ENCODE measurements at places on chromosomes 7 and 10.

GRCh38 chr7:132739271-132739955 is 163.1 kb upstream of the PLXNA4 start:
- DNase-seq: no peak

DNA sequence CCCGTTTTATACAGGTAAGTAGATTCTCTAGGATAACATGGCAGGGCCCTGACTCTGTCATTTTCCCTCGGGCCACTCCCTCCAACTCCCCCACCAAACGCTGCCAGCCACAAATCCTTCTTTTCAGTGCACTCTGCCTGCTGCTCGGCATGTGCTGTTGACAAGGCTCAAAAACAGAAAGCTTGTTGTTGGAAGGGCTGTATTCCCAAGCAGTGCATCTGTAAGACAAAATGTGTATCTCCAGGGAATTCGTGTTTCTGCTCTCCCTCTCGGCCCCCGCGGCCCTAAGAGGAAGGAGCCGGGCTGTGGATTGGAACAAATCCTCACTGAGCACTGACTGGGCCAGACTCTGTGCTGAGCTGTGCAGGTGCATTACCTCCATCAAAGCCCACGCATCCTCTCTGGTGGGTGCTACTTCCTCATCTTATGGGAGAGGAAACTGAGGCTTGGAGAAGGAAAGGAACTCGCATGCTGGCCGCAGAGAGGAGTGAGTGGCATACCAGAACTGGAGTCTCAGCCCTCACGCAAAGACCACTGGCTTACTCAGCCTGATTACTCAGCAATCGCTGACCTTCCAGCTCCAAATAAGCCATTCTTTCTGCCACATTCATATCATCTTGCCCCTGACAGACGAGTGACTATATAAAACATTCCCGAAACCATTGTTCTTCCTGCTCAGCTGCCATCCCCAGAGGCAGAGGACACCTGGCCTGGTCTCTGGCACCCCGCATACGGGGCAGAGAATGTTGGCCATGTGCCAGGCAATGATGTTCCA is 33.5 kb upstream of the ENO4 start:
- DNase-seq: no peak

- DNase-seq: no peak
Observed at GRCh38 chr10:118870467-118871243, 115.9 kb upstream of the CACUL1 start.

- no peak for DNase-seq
Observed at GRCh38 chr10:3861795-3862194, 76.8 kb upstream of the KLF6 start.

DNA sequence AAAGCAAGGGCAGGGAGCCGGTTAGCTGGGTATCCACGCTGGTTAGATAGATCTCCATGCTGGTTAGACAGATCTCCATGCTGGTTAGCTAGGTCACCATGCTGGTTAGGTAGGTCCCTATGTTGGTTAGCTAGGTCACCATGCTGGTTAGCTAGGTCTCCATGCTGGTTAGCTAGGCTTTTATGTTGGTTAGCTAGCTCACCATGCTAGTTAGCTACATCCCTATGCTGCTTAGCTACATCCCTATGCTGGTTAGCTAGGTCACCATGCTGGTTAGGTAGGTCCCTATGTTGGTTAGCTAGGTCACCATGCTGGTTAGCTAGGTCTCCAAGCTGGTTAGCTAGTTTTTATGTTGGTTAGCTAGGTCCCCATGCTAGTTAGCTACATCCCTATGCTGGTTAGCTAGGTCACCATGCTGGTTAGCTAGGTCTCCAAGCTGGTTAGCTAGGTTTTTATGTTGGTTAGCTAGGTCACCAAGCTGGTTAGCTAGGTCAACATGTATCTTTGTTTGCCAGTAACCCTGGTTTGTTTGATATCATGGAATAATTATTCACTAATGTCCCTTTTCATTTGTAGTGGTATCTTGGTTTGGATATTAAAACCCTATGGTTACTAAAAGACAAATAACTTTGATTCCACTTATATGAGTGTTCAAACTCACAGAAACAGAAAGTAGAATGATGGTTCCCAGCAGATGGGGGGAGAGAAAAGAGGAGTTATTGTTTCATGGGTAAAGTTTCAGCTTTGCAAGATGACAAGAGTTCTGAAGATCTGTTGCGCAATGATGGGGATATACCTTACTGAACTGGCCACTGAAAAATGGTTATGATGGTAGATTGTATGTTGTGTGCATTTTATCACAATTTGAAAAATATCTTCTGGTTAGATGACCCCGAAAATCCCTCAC is 136.2 kb downstream of the PRPF18 start:
- DNase-seq: no peak

GRCh38 chr7:27940341-27940740 is 200.4 kb downstream of the TAX1BP1 start:
- DNase-seq: no peak

DNA sequence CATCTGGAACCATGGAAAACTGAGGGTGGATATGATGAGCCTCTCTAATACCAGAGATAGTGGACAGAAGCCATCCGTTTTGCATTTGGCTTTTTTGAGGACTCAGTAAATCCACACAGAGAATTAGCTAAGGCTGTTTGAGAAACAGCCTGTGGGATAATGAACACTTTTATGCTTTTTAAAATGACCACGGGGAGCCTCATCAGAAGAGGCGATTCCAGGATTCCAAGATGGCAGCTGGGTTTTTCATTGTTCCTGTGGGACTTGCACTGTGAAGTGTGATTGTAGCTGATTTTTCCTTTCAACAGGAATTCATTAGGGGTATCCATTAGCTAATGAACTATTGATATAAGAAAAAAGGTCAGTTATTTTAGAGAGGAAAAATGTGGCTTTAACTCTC is 353.2 kb downstream of the AUTS2 start:
- no peak for DNase-seq

- no peak for DNase-seq
Observed at GRCh38 chr7:117017017-117017451, 63.7 kb downstream of the ST7 start.

GRCh38 chr7:31186202-31186601 is 134.1 kb downstream of the ADCYAP1R1 start:
- DNase-seq: no peak

DNA sequence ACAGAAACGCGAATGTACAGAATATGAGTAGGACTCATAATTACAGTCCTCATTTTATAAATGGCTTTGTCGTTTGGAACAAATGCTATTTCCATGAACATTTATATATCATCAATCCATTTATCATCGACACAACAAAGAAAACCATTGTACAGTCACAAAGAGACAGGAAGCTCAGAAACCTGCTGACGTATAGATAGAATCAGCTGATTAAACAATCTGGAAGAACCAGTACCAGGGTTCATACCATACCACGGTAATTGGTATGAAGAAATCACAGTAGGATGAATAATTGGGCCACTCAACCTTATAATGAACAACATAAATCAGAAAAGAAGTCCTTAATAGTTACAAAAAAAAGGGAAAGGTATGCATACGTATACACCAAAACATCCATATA is 295.0 kb downstream of the PARD3 start:
- no peak for DNase-seq

DNA sequence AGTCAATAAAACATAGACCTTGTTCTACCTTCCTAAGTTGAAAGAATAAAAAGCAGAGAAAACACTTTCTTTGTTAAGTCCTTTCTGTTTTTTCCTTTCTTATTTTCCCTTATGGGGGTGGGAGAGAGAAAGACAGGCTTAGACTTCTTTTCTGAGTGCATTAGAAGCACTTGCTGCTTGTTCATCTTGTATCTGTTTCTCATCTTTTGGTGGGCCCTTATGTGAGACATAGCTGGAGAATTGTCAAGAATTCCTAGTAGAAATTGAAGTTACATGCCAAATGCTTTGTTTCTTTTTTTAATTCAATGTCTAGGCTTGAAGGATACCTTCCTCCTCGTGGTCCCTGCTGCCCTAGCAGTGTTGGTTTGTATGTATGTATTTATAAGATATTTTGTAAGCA is 6.7 kb downstream of the EIF4EBP2 start:
- DNase-seq: no peak

GRCh38 chr7:158282461-158283001 is 305.1 kb downstream of the PTPRN2 start:
- DNase-seq: no peak
